ENCODE measurements at places on chromosomes 3 and 15. TPM values are rescaled to one million over a fixed set of nuclear protein-coding genes. Genes with fewer than 3 reads are reported as not detected.

The DAPK2 gene
- total RNA-seq = 3.3 TPM

DNA sequence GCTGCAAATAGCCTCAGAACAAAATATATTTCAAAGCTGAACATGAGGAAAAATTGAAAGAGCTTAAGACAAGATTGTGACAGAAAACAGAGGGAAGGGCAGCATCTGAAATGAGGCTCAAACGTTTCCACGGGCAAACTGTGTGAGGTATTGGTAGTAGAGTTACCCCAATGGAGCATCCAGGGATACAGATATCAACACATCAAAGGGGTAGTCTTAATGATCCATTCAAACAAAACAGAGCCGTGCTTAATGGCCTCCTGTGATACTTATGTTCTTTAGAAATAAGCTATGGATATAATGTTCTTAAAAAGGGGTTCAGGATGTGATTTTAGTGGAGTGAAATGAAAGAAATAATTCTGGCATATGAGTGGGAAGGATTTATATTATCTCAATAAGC, 430.3 kb upstream of the PDZRN3 start:
- no peak overlapping the region for H3K4me3 ChIP-seq
- H3K4me1 ChIP-seq = no peaks in the 10 kb centered on the region
- DNase-seq = no peak
- H3K36me3 ChIP-seq = no peaks in the 10 kb centered on the region

GRCh38 chr3:14698601-14699244, 23.8 kb downstream of the C3orf20 start:
- no peaks in the 10 kb centered on the region for H3K27me3 ChIP-seq
- H3K27ac ChIP-seq = no peak overlapping the region

GRCh38 chr3:4672725-4673275, 179.7 kb downstream of the ITPR1 start:
- no peaks in the 10 kb centered on the region for H3K27me3 ChIP-seq
- H3K36me3 ChIP-seq = peaks cover 3% of the 10 kb centered on the region
- H3K4me3 ChIP-seq = no peak overlapping the region
- H3K4me1 ChIP-seq = no peaks in the 10 kb centered on the region
- H3K27ac ChIP-seq = no peak overlapping the region
- no peak for DNase-seq

- H3K4me1 ChIP-seq = peaks cover 83% of the 10 kb centered on the region
- peak overlapping the region; percentile 97 for H3K27ac ChIP-seq
- H3K27me3 ChIP-seq = no peaks in the 10 kb centered on the region
- H3K36me3 ChIP-seq = peaks cover 45% of the 10 kb centered on the region
Observed at GRCh38 chr3:189324538-189325138, 152.9 kb downstream of the TPRG1 start.

Data from activated T-cell treated with anti-CD3 and anti-CD28 coated beads, Interleukin-2, amount 50 U/mL, for 72 hours (primary cell).